ENCODE measurements at places on chromosomes 5 and 9.

GRCh38 chr9:72946821-72947220, 6.0 kb downstream of the ALDH1A1 start:
- DNase-seq: no peak

GRCh38 chr5:19616701-19617215, 371.2 kb downstream of the CDH18 start:
- DNase-seq: no peak

DNA sequence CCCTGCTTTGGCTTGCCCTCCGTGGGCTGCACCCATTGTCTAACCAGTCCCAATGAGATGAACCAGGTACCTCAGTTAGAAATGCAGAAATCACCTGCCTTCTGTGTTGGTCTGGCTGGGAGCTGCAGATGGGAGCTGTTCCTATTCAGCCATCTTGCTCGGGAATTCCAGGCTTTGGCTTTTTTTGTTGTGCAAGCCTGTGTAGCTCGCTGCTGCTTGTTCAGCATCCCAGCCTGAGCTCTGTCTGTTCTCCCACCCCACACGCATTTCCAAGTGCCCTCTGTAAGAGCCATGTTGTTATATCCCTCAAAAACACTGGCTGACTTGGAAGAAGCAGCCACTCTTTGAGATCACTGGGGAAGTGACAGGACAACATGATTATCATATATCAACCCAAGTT, 101.6 kb upstream of the DPYSL3 start:
- DNase-seq: no peak

- DNase-seq: no peak
These were observed 1062.3 kb upstream of the CDH10 start for GRCh38 chr5:25707093-25707492.

GRCh38 chr9:74412236-74412979, 84.7 kb upstream of the RORB start:
- no peak for DNase-seq

GRCh38 chr5:34756781-34757624, 82.0 kb upstream of the TTC23L start:
- DNase-seq: no peak

- DNase-seq: peak; percentile 98
These were observed 337.3 kb upstream of the RFX3 start for GRCh38 chr9:3863111-3863528.

Measured in fibroblast of mammary gland (primary cell).